DMS79 (cell line): ENCODE measurements at places on chromosomes 1 and 21.
A peak's percentile ranks its signal among the peaks of the same experiment; 100 is the strongest.

- no peak for DNase-seq
Observed at GRCh38 chr1:243667133-243667532, 182.9 kb downstream of the AKT3 start.

DNA sequence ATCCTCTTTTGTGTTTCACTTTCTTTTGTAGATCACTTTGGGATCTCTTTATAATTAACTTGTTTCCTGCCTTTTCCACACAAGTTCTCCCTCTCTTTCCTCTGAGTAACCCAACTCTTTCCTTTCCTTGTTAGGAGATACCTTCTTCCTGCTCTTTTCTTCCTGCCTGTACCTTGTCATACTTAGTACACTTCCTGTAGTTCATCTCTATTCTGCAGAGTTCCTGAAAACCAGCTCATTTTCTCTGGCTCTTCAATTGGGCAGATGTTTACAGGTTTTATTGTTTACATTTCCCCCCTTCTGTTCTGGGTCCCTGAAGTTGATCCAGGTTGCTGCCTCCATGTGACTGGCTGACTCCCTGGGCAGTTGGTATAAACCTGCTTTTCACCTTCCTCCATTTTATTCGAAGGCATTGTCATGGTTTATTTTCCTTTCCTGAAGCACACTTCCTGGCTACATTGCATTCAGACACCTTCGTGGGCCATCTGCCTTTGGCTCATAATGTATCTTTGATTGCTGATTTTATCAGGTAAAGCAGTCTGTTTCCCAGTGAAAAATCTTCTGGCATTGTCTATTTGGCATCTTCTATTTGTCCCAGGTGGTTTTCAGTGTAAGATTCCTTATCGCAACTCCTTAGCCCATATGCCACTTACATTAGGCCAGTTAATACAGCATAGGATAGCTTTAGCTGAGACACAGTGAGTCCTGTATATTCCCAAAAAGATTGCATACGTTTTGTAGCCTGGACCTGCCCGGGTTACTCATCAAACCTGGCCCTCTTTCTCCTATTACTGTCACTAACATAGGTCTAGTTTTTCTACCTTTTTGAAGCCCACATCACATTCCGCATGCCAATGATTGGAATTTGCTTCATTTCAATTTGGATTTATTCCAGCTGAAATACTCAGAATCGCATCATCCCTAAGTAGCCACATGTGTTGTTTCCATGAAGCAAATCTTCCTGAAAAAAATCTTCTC is 15.4 kb downstream of the CTH start:
- no peak for DNase-seq

GRCh38 chr1:163271535-163271934 is 50.2 kb upstream of the NUF2 start:
- DNase-seq, result no peak

GRCh38 chr1:118649369-118650106 is 338.6 kb downstream of the TBX15 start:
- DNase-seq, result no peak

DNA sequence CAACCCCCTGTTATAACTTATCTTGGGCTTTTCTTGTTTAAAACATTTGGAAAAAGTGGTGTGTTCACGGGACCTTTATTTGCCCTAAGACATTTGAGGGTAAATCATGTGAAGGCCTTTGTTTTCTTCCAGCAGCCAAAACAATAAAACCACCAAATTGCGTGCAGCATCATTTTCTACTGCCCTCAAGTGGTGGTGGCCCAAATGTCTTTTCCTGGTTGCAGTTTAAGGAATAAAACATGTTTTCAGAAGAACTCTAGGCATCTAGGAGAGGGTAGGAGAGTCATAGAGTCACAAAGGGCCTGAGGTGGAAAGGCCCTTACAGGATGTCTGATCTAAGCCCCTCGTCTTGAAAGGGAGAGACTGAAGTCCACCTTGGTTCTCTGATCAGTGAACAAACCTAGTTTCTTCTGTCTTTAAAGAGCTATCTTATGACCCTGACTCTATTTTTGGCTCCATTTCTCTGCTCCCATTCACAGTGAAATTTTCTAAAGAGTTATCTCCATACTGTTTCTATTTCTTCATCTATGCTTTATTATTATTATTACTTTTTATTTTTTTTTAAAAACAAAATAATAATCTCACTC is 16.0 kb upstream of the EPS15 start:
- no peak for DNase-seq

DNA sequence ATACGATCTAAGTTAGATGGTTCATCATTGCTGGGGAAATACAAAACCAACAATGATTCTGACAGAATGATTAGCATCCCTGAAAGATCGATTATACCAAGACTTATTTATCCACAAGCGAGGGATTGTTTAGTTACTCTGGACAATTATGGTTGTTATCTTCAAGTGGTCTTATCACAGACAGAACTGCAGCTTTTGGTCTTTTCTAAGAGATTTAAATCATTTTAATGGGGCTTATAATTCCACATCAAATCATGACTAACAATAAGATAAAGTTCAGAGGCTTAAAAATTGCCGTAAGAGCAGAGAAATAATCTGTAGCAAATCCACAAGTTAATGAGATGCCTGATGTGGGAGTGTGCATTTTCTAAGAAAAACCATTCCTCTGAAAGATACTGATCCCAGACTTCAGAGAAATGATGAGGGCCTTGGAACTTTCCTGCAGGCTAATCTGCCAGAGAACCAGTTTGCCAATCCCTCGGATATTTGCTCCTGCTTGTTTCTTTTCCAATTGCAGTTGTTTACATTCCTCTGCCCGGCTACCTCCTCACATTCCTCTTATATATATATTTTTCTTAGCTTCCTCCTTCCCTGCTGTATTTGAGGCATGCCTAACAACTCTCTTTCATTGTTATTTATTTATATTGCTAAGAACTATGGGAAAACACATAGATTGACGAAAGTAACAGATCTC is 134.8 kb downstream of the BACH1 start:
- DNase-seq, result no peak

DNA sequence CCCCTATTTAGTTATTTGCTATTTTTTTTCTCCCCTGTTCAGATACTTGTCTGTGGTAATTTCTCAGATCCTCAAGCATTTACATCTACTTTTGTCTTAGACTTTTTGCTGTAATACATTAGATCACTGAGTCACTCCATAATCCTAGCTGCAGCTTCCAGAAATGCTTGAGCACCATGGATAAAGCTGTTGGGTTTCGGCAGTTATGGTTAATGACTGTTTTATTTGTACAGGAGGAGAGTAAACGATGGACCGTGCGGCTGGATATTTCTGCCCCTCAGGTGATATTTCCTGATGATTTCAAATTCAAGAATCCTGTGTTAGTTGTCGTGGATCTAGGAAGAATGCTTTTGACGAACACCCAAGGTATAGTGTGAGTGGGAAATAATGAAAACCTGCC is 42.9 kb downstream of the VPS13D start:
- no peak for DNase-seq

DNA sequence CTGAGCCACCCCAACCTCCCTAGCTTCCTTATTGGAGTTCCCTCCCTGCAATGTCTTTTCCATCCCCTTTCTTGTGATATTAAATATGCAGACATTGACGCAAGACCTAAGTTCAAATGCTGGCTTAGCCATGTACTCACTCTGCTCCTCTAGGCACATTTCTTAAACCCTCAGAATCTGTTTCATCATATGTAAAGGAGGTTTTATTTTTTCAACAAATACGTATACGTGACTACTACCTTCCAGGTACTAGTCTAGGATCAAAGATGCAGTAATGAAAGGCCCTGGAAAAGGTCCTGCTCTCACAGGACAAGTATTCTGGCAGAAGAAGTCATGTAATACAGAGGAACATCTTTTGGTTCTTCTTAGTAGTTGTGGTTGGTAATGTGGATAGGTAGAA is 98.6 kb downstream of the SIPA1L2 start:
- no peak for DNase-seq

DNA sequence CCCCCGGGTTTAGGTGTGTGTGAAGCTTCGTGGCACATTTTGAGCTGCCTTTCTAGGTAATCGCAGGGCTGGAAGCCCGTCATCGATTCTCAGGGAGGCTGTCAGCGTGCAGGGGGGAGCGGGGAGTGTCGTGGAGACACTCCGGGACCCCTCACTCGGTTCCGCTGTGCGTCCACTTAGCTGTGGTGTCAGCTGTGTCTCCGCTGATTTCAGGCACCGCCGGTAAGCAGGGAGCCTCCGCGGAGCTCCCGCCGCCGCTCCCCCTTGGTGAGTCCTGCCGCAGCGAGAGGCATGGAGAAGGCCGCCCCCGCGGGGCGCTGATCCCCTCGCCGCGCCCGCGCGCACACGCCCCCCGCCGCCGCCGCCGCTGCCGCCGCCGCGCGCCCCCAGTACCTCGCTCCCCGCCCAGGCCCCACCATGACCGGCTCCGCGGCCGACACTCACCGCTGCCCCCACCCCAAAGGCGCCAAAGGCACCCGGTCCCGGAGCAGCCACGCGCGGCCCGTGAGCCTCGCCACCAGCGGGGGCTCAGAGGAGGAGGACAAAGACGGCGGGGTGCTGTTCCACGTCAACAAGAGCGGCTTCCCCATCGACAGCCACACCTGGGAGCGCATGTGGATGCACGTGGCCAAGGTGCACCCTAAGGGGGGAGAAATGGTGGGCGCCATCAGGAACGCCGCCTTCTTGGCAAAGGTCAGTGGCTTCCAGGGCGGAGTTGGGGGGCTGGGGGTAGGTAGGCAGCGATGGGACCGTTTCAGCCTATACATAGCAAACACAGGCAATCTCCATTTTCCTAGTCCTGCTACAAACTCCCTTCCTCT is 995 bp downstream of the VASH2 start:
- DNase-seq, result no peak

GRCh38 chr1:218765753-218766152 is 407.9 kb upstream of the LYPLAL1 start:
- no peak for DNase-seq

GRCh38 chr1:6353955-6354658 is 39.5 kb downstream of the ACOT7 start:
- DNase-seq, result no peak

- DNase-seq, result peak; percentile 67
Observed at GRCh38 chr1:167721617-167722151, at the start of gene MPZL1. Gene MPZL1 (plus strand): TSS chr1:167721982. CDS start chr1:167722152, 170 bp downstream.

GRCh38 chr21:45830720-45831366 is 150.7 kb upstream of the COL6A1 start:
- DNase-seq, result no peak

- DNase-seq, result no peak
Observed at GRCh38 chr1:99801584-99801983, 35.1 kb upstream of the FRRS1 start.

DNA sequence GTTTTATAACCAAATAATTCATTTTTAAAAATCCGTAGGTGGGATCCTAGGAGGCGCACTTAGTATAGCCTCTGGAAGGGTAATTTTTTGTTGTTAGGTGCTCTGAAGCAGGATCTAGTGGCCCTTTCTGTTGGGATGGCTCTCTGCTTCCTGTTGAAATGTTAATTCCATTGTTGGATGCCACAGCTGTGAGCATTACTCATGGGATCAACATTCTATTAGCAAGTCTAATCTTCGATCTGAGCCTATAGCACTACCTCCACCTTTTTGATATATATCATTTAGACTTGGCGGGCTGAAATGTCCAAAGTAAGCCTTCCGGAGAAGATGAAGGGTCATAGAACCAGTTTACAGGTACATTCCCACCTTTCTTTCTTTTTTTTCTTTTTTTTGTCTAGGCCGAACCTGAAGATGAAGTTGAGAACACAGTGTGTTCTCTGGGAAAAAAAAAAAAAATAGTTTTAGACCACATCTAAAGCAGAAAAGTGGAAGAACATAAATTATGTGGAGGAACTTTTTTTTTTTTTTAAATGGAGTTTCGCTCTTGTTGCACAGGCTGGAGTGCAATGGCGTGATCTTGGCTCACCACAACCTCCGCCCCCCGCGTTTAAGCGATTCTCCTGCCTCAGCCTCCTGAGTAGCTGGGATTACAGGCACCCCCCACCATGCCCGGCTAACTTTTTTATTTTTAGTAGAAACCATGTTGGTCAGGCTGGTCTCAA is 1.4 kb downstream of the CXADR start:
- DNase-seq, result no peak

GRCh38 chr1:7434566-7434965 is 336.5 kb upstream of the VAMP3 start:
- DNase-seq, result no peak
